M059J (cell line): ENCODE measurements at places on chromosomes 11 and 22.

DNA sequence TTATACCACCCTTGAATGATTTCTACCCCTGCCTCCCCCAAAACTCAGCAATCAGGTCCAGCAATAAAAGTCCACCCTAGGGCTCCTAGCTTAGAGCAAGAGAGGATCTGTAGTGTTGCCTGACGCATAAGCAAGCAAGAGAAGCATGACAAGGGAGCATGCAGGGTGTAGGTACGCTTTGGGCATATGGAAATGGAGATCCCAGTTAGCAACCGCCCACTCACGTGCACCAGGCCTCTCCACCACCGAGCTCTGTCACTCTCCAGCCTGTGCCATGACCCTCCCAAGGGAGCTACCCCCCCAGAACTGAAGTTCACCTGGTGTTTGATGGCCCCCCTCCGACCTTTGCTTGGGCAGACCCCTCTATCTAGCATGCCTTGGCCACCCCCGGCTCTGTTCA is 39.4 kb downstream of the SERPINH1 start:
- DNase-seq, result no peak

DNA sequence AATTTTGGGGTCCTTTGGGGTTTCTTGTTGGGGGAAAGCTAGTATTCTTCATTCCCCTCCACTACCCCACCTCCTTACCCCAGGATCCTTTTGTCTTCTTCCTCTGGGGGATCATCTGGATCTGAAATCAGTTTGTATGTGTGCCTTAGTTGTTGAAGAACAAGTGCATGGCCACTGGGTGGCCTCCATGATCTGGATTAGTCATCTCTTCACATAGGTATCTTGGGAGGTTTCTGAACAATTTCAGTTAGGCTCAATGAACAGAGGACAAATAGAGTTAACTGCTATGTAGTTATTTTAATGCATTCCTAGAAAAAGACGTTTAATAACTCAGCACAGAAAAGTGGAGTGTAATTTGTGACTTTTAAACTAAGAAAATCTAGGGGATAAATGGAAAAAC is 7.1 kb upstream of the VWA5A start:
- peak; percentile 34 for DNase-seq

DNA sequence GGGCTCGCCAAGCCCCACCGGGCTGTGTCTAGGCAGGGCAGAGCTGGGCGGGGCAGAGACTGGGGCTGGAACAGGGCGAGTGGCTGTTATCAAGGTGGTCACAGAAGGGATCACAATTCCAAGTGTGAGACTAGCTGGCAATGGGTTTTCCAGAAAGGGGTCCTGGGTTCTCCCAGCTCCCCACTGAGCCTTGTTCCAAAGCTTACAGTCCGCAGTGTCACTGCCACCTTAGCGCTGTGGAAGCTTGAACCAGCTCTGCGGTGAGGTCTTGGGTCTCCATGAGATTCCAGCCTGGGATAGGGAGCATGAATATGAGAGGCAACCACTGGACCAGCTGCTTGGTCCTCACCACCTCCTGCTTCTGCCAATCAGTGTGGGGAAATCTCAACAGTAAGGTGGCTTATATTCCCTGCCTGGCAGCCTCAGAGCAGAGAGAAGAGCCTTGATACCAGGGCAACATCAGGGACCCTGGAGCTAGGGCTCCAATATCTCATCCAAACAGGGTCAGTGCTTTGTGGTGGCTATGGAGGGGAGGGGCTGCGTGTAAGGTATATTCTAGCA is 831 bp downstream of the CD44 start:
- peak; percentile 60 for DNase-seq

- DNase-seq, result no peak
Measured at GRCh38 chr22:48713272-48714205, 1114.1 kb downstream of the BRD1 start.

- DNase-seq, result no peak
Measured at GRCh38 chr11:92948116-92948515, 21.3 kb upstream of the MTNR1B start.

- no peak for DNase-seq
Measured at GRCh38 chr11:120168108-120168959, 30.4 kb upstream of the TRIM29 start.

GRCh38 chr11:16280256-16280682 is 76.1 kb downstream of the SOX6 start:
- peak; percentile 1 for DNase-seq

DNA sequence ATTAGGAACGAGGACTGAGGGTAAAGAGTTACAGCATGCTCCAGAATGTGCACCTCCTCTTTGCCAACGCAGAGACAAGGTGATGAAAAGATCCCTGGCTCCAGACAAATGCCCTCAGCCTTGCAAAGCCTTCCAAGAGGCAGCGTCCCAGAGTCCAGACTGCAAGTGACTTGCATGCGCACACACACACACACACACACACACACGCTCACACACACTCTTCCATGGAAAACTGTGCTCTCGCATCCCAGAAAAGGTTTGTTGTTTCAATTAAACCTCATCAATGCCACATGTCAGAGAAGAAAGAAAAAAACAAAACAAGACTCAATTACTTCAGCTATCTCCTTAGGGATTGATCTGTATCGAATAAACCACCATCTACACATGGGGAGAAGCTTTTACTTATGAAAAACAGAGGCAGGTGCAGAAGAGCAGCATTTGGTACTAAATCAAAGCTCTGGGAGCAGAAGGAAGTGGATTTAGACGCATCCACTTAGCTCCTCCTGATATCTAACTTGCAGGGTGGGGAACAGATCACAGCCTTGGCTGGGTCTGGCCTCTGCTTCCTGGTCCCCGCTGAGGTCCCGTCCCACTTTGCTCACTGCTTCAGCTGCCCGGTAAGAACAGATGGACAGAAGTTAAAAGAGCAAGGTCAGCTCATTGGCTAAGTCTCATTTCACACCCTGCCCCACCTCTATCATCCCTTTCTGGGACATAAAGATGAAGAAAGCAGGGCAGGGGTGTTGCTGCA is 249.8 kb upstream of the BLID start:
- DNase-seq, result no peak

DNA sequence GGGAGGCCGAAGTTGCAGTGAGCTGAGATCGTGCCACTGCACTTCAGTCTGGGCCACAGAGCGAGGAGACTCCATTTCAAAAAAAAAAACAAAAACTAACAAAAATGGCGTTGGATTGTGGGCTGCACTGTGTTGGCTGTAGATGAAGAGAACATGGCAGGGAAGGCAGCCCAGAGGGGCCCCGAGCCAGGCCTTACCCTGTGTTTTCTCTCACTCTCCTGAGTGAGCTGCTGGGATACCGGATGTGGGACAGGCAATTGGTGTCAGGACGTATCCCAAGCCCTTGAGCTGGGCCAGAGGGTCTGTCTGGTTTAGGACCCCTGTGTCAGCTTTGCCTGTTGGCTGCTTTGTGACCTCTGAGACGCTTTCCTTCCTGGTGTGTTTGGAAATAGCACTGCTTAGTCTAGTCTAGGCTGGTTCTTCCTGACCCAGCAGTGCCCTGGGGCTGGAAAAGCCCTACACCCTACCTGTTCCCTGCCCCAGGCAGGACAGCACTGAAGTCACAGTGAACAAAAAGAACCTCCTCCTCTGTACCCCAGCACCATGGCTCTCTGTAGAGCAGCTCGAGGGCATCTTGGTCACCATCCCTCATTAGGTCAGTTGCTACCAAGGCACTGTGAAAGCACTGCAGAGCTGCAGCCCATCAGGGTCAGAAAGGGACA is 17.8 kb downstream of the CHADL start:
- no peak for DNase-seq

DNA sequence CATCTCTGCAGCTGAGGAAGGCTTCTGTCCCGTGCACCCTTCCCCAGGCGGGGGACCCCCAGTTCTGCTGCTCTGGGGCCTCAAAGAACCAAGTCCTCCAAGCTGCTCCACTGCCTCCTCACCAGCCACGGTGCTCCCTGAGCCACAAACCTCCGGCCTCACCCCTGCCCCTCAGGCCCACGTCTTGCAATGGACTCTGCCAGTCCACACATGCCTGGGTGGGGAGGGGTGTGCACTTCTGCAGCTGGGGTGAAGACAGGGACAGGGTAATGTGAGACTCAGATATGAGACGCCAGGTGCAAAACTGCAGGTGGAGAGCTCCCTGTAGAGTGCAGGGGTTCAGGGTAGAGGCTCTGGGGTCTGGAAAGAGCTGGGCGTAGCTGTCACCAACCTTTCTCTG is 3.2 kb upstream of the PTDSS2 start:
- no peak for DNase-seq

DNA sequence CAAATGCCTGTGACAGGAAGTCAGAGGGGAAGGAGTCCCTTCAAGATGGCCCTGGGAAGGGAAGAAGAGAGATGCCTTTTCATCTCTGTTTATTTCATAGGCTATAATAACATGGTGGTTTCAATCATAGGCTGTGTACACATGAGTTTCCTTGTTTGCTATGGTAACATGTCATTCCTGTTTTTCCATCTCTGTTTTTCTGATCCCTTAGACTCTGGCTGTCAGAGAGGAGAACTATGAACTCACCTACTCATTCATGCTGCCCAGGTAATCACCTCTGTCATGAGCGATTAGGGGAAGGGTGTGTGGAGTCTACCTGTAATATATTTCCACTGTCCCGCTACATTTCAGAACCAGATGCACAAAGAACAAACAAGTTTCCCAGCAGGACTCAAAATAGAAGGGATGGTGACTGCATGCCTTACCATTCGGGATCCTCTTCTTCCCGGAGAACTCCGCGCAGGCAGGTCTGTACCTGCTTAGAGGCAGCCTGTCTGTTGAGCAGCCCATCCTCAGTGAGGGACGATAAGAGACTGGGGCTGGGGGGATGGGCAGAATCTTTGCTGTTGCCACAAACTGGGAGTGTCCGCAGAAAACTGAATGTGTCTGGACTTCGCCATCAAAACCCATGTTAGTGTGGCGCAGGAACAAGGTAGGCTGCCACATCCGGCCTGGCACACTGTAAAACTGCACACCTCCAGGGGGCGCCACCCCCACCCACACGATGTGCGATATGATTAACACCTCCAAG is 7.1 kb upstream of the PEX26 start:
- no peak for DNase-seq

- no peak for DNase-seq
Measured at GRCh38 chr11:116114198-116114651, 610.0 kb upstream of the CADM1 start.

- no peak for DNase-seq
Measured at GRCh38 chr11:129965248-129965647, 37.4 kb downstream of the PRDM10 start.

DNA sequence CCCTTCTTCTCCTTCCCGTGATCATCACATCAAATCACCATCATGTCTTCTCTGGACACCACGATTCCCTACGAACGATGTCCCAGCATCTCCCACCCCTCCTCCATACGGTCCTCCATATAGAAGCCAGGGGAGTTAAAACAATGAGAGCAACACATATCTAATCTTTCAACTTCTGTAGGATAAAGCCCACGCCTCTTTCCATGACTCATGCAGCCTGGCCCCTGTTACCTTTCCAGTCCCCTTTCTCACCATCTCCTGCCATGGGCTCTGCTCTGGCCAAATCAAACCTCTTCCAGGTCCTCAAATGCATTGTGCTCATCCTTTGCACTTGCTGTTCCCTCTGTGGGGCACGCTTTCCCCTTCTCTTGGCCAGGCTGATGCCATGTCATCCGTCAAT is 23.6 kb downstream of the RPS6KA4 start:
- no peak for DNase-seq

- no peak for DNase-seq
Measured at GRCh38 chr11:680476-680875, 14.5 kb downstream of the DEAF1 start.

DNA sequence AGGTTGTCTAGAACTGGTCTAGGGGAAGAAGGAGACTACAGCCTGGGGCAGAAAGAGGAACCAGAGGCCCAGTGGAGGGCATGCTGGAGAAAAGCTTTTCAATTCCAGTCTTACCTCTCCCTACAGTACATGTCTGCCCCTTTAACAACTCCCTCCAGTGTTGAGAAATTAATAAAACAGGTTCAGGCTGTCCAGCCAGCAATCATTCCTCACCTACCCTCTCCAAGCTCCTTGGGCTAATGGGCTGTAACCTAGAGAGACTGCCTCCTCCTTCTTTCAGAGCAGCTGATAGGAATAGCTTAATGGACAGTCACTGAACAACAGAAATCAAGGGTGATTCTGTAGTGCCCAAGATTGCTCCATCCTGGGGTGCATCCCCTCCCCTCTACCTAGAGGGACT is 8.8 kb downstream of the SLC35F2 start:
- DNase-seq, result no peak

- no peak for DNase-seq
Measured at GRCh38 chr11:69921128-69922014, 102.2 kb upstream of the FGF3 start.

- DNase-seq, result peak; percentile 74
Measured at GRCh38 chr11:128790196-128790595, 76.9 kb downstream of the KCNJ1 start.

- DNase-seq, result no peak
Measured at GRCh38 chr11:114077482-114078305, 18.2 kb downstream of the ZBTB16 start.

GRCh38 chr22:35301372-35301874 is 1.7 kb downstream of the TOM1 start:
- DNase-seq, result peak; percentile 25

DNA sequence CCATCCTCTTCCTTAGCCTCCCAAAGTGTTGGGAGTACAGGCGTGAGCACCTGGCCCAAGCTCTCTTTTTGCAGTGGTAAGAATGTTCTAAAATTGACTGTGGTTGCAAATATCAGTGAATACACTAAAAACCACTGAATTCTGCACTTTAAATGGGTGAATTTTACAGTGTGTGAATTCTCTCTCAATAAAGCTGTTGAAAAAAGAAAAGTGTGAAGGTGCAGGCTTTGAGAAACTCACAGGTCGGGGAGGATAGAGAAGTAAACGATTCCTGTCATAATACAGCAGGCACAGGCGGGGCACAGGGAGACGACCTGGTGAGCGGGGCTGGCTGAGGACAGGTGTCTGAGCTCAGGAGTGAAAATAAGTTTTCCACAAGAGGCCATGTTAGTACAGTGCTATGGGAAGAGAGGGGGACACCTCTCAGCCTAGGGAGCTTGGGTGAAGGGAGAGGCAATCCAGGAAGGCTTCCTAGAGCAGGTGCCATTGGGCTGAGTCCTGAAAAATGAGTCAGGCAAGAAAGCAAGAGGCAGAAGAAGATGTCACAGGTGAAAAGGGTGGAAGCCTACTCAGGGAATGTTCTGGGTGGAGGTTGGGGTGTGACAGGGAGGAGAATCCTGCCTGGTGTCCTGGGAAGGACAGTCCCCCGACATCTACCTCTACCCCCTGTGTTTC is 26.1 kb downstream of the LIF start:
- no peak for DNase-seq

GRCh38 chr22:23715806-23716375 is 25.1 kb downstream of the RGL4 start:
- DNase-seq, result no peak

DNA sequence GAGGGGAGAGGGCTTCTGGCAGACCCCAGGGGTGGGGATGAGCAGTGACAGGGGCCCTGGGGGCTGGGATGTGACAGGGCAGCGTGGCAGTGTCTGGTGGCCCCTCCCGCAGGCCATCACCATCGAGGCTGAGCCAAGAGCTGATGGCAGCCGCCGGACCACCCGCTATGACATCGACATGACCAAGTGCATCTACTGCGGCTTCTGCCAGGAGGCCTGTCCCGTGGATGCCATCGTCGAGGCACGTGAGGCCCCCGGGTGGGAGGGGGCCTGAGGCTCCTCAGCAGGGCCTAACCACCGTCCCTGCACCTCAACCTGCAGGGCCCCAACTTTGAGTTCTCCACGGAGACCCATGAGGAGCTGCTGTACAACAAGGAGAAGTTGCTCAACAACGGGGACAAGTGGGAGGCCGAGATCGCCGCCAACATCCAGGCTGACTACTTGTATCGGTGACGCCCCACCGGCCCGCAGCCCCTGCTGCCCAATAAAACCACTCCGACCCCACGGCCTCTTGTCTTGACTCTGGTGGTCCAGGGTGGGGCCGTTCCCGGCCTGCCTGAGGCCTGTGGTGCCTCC is 2.6 kb upstream of the TCIRG1 start:
- no peak for DNase-seq
